ENCODE measurements at places on chromosomes 3 and 15.

GRCh38 chr3:137460944-137461343 is 303.2 kb upstream of the SOX14 start:
- DNase-seq: no peak

- no peak for DNase-seq
Measured at GRCh38 chr15:70014331-70014730, 83.4 kb downstream of the TLE3 start.

DNA sequence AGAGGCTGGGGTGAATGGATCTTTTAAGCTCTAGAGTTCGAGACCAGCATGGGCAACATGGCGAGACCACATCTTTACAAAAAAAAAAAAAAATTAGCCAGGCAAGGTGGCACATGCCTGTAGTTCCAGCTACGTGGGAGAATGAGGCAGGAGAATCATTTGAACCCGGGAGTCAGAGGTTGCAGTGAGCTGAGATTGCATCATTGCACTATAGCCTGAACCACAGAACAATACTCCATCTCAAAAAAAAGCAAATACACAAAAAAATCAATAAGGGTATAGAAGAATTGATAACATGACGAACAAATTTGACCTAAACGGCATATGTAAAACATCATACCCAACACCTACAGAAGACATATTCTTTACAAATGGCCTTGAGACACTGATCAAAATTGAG is 668.4 kb downstream of the MECOM start:
- no peak for DNase-seq

DNA sequence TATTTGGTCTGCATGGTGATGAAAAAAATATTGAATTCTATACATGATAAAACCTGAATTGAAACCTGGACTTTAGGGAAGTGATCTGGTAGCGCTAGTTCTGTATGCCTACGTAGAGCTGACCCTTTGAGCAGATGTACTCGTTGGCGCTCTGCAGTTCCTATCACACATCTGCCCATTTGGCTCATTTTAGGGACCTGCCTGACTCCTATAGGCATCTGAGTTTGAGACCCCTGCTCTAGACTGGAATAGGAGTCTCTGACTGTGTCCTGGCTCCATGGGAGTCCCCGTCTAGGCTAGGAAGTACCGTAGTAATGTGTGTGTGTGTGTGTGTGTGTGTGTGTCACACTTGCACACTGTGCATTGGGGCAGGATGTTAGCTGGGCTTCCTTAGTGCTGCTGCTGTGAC is 21.2 kb downstream of the STARD5 start:
- DNase-seq: no peak

- peak; percentile 82 for DNase-seq
Measured at GRCh38 chr3:72255791-72256559, 471.0 kb upstream of the PROK2 start.

- DNase-seq: no peak
Measured at GRCh38 chr3:21237638-21238037, 513.4 kb downstream of the ZNF385D start.

DNA sequence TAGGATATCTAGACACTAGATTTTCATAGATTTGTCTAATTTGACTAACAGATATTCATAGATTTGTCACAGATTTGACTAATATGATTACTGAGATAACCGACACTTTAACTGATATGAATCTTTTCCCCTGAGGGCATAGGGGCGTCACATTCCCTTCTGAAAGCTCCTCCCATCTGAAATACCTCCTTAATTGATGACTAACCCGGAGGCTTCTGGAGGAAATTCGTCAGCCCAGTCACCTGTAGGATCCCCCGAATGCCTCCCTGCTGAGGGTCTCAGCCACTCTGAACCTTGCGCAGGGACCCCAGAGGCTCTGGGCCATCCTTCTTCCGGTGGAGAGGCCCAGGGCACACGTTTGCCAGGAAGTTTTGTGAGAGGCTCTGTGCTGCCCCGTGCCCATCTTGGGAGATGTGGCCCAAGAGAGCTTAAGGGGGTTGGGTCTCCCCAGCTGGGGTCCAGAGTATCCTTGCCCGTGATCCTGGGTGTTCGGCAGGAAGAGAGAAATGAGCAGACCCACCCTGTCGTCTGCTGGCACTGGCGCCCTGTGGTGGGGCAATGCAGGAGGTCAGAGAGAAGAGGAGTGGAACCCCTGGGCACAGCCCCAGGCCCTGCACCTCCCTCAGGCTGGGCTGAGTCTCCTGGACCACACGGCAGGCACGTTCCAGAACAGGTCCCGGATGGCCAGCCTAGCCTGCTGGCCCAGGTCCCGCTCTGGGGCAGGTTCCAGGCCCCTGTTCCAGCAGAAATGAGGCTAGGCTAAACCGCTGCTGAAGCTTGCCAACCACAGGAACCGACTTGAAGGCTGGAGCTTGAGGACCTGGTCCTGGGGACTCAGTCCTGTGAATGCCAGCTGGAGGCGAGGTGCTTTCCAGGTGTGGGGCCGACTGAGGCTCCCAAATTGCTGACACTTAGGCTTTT is 1.7 kb downstream of the PLA2G4D start:
- no peak for DNase-seq

DNA sequence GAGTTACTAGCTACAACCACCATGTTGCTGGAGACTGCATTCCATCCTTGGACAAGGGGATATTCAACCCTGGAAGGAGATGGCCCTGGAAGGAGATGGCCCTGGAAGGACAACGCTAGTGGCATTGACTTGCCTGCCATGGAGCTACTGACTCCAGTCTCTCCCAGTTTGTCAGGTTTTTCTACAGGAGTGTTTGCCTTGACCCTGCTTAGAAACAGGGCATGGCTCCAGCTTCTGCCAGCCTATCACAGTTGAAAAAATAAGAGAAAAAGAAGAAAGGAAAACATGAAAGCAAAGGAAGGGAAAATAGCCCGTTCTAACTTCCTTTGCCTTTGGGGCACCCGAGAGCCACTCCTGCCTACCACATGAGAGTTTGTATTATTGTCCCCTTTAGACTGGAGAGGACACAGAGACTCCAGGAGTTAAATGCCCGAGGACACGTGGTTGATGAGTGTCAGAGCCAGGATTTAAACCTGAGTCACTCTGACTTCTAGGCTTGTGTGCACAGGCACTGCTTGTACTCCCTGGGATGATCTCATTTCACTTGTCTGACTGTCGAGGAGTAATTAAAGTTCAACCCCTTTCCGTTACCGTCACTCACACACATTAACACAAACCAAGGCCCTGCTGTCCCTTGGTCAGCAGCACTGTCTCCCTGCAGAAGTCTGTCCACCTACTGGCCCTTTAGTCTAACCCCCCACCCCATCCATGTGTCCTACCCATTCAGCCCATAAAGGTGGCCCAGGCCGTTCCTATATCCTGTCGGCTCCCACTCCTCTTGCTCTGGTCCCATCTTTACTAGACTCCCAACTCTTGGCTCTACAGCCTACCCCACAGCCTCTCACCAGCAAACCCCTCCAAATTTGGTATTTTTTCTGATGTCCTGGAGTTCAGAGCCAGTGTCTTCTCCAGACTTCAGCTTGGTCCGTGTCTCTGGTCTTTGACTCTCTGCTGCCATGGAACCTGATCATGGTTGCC is 46.1 kb downstream of the C2CD4A start:
- peak; percentile 82 for DNase-seq

- no peak for DNase-seq
Measured at GRCh38 chr3:192889679-192890078, 28.0 kb downstream of the MB21D2 start.

DNA sequence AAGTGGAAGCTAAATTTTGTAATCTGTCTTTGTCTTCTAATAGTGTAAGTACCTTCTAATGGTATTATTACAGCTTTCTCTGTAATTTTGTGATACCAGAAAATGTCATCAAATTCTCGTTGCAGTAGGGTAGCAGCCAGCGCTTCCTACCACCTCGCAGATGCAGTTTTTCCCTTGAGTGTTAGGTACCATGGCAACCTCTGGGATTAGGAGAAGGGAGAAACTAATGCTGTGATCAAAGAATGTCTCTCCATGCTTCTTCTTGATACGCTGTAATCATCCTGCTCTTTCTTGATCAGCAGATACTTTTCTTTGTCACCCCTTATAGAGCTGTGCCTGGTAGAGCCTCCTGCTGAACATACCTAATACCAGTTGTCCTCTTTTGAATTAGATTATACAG is 27.7 kb downstream of the SRP14 start:
- no peak for DNase-seq

DNA sequence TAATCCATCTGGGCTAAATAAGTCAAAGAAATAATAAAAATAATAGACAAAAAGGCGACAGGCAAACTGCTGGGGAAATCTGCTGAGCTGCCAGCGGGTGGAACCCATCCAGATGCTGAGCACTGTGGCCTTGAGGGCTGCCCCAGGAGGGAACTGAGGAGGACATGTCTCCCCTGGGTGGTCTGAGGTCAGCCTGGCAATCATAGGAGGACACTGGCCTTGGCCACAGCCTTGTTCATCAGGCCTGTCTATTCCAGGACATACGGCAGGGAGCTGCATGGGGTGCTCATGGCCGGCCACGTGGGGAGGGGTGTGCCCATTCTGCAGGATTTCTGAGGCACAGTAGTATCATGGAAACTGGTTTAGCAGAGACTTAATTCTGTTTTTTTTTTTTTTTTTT is 21.5 kb upstream of the SNRPA1 start:
- DNase-seq: no peak

GRCh38 chr3:175266478-175266877 is 407.3 kb downstream of the NAALADL2 start:
- DNase-seq: no peak

DNA sequence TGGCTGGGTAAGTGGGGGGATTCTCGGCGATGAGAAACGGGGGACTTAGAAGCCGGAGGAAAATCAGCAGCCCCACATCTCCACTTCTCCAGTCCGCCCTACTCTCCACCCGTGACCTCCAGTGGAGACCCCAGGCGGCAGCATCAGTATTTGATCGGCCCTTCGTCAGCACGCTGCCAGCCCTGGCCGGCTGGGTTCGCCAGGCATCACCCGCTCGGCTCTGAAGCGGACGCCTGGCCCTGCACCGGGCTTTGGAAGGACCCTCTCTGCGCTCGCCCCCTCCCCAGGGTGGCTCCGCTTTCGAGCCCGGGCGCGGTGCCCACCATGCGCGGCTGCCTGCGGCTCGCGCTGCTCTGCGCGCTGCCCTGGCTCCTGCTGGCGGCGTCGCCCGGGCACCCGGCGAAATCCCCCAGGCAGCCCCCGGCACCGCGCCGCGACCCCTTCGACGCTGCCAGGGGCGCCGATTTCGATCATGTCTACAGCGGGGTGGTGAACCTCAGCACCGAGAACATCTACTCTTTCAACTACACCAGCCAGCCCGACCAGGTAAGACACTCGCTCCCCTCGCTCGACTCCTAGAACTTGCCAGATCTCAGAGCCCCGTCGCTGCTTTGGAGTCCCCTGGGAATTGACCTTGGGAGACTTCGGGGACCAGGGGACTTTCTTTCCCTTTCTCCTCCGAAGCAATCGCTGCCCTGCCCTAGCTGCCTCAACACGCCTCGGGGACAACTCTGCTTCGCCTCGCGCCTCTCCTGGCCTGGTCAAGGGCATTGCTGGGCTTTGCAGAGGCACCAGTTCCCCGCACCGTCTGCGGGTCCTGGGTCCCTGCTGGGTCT is 561 bp downstream of the SIDT1 start:
- DNase-seq: peak; percentile 64

- no peak for DNase-seq
Measured at GRCh38 chr3:46239301-46239938, 2.8 kb upstream of the CCR3 start.

GRCh38 chr15:66993874-66994696 is 71.3 kb upstream of the SMAD3 start:
- peak; percentile 11 for DNase-seq

GRCh38 chr3:157027861-157028745 is 131.8 kb downstream of the CCNL1 start:
- DNase-seq: no peak

GRCh38 chr15:100712226-100712625 is 109.8 kb downstream of the ASB7 start:
- no peak for DNase-seq

DNA sequence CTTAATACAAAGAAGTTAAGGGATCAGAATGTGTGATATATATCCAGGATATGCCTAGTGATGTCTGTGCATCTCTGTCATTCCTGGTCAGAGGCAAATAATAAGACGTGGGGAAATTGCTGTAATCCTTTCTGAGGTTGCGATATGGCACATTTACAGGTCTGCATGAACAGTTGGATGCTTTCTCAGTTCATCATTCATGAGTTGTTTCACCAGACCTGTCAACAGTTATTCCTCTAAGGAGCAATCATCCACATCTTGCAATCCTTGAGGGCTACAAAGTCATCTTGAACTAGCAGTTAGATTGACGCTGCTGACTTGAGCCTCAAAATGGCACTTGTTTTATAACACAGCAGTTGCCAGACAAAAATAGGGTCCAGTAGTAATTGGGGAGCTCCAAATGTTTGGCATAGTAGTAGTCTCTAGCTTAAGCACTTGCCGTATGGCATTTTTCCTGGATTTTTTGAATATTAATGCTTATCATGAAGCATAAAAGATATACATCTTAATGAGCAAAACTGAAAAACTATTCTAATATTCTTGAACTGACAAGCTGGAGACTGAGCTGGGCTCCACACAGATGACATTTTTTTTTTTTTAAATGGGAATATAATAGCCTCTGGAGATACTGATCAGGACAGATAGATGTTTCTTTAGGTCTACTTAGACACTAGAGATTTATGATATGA is 761.7 kb downstream of the VGLL3 start:
- no peak for DNase-seq

DNA sequence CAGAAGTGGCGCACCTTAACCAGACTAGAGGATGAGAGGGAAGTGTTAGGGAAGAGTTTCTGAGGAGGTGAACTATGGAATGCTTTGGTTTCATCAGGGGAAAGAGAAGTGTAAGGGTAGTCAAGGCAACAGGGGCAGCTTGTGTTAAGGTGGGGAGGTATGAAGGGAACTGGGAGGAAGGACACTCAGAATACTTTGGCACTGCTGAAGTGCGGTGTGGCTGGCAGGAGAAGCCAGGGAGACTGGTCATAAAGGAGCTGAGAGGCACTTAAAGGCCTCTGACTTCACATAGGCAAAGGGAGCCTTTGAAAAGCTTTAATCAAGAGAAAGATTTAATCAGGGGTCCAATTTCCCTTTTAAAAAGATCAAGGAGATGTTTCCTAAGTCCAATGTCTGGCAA is 129.0 kb downstream of the ERC2 start:
- no peak for DNase-seq

GRCh38 chr3:117836296-117836695 is 1126.7 kb downstream of the TUSC7 start:
- DNase-seq: no peak

DNA sequence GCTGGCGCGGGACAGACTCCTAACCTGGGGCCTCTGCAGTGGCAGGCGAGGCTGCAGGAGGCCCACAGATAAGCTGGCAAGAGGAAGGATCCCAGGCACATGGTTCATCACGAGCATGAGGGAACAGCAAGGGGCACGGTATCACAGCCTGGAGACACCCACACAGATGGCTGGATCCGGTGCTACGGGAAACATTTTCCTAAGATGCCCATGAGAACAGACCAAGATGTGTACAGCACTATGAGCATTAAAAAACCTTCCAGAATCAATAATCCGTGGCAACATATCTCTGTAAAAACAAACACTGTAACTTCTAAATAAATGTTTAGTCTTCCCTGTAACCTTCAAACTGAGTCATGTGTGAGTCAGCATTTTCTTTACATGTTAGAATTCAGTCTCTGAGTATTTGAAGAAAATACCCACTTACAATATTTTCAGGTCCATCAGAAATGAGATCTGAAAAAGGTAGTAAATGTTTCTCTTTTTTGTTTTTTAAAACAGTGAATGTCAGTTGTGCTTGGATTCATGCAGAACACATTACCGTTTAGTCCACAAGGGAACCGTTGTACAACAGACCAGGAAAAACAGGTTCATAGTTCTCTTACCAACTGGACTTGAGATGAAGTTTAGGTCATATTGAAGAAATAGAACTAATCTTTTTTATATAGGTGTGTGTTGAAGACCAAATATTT is 75.9 kb downstream of the BOC start:
- no peak for DNase-seq

Data from small intestine (tissue), 16 donors.